Tibial artery (tissue), 4 donors: ENCODE measurements at places on chromosomes 13 and 19.
A peak's percentile ranks its signal among the peaks of the same experiment; 100 is the strongest.

DNA sequence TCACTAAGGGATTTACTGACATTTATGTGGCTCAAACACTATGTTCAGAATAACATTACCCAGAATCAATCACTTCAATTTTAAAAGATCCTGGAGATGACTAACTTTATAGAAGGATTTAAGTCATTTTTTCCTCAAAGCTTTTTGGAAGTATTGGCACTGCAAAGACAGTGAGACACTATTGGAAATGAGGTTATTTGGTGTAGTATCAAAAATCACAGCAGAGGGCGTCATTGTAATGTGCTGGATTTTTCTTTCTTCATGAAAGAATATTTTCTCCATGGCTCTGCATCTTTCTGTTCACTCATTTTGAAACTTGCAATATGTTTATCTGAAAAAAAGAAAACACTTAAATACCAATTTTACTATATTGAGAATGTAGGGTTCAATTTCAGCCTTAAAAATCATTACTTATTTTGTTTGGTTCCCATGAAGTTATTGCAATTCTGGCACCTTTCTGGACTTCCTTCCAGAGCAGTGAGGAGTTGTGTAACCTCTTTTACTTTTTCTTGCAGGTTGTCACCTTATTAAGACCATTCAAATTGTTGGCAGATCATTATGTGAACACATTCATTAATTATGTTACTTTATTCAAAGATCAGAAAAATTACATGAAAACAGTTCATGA is 3.7 kb upstream of the CSNK1A1L start:
- H3K36me3 ChIP-seq: no peaks in the 10 kb centered on the region
- H3K4me3 ChIP-seq: no peak overlapping the region
- H3K27ac ChIP-seq: no peak overlapping the region
- H3K27me3 ChIP-seq: no peaks in the 10 kb centered on the region

- no peak overlapping the region for H3K4me3 ChIP-seq
- H3K27me3 ChIP-seq: no peaks in the 10 kb centered on the region
- H3K27ac ChIP-seq: no peak overlapping the region
Observed at GRCh38 chr13:46636451-46636850, 83.5 kb downstream of the LRCH1 start.

DNA sequence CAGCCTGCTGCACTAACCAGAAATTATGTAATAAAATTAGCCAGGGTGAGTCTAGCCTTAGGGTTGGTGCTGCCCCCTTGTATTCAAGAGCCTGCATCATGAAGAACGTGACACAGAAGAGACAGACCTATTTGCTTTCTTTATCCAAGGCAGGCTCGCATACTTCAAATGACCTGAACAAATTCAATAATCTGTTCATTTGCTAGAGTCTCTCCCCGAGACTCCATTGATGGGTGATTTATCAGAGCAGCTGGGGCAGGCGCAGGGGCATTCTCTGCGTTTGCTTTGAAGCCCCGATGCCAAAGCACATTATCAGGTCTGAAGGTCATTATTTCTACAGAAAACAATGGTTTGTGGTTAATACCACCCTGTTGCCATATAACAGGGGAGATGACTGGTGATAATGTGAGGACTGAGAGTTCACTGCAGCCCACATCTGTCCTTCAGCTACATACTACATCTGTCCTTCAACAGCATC is 520.3 kb downstream of the DIAPH3 start:
- no peak overlapping the region for H3K4me3 ChIP-seq
- H3K36me3 ChIP-seq: no peaks in the 10 kb centered on the region
- no peak overlapping the region for H3K27ac ChIP-seq

GRCh38 chr19:16263141-16263761 is 61.4 kb upstream of the KLF2 start:
- no peaks in the 10 kb centered on the region for H3K27me3 ChIP-seq
- no peak overlapping the region for H3K27ac ChIP-seq
- peaks cover 10% of the 10 kb centered on the region for H3K4me1 ChIP-seq
- H3K36me3 ChIP-seq: no peaks in the 10 kb centered on the region
- no peak overlapping the region for H3K4me3 ChIP-seq

DNA sequence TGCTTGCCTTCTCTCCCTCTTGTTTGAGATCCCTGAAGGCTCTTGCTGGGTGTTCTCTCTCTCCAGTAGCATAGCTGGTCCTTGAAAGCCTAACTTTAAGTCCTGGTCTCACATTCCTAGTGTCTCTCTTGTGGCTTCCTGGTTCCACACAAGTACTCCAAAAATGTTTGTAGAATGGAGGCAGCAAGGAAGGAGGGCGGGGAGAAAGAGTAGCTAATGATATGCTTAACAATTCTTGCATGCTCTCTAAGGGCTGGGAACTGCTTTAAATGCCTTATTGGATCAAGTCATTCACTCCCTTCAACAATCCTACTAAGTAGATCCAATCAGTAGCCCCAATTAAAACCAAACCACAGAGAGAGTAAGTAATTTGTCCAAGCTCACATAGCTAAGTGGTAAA is 357.3 kb downstream of the KLF5 start:
- no peaks in the 10 kb centered on the region for H3K36me3 ChIP-seq
- no peaks in the 10 kb centered on the region for H3K4me1 ChIP-seq
- no peak overlapping the region for H3K27ac ChIP-seq
- DNase-seq: no peak
- no peaks in the 10 kb centered on the region for H3K27me3 ChIP-seq
- H3K4me3 ChIP-seq: no peak overlapping the region

- H3K36me3 ChIP-seq: no peaks in the 10 kb centered on the region
- H3K4me1 ChIP-seq: peaks cover 5% of the 10 kb centered on the region
- peak; percentile 78 for DNase-seq
- peak within 1 kb of the TSS; percentile 88 for H3K27ac ChIP-seq
Observed at GRCh38 chr13:93226623-93227279, at the start of gene GPC6. GPC6 (plus strand) TSS chr13:93226807.

- no peak overlapping the region for H3K27ac ChIP-seq
- H3K36me3 ChIP-seq: no peaks in the 10 kb centered on the region
- DNase-seq: no peak
Observed at GRCh38 chr13:108645376-108645775, 16.0 kb downstream of the MYO16 start.

DNA sequence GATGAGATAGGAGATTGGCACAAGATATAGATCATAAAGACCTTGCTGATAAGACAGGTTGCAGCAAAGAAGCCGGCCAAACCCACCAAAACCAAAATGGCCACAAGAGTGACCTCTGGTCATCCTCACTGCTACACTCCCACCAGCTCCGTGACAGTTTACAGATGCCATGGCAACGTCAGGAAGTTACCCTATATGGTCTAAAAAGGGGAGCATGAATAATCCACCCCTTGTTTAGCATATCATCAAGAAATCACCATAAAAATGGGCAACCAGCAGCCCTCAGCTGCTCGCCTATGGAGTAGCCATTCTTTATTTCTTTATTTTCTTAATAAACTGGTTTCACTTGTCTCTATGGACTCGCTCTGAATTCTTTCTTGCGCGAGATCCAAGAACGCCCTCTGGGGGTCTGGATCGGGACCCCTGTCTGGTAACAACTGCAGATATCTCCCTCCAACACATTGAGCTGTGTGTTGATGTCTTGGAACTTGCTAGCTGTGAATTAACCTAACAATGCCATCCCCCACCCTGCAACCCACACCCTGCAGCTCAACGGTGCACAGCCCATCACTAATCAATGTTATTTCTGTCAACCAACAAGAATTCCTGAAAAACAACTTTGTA is 27.1 kb upstream of the GRTP1 start:
- H3K36me3 ChIP-seq: no peaks in the 10 kb centered on the region
- no peak overlapping the region for H3K27ac ChIP-seq
- no peaks in the 10 kb centered on the region for H3K27me3 ChIP-seq
- H3K4me1 ChIP-seq: peaks cover 13% of the 10 kb centered on the region
- peak; percentile 21 for DNase-seq

GRCh38 chr19:18415178-18415867 is 3.9 kb upstream of the SSBP4 start:
- H3K4me3 ChIP-seq: peak overlapping the region; percentile 63
- H3K4me1 ChIP-seq: peaks cover 64% of the 10 kb centered on the region
- peak; percentile 81 for DNase-seq
- H3K27me3 ChIP-seq: no peaks in the 10 kb centered on the region

DNA sequence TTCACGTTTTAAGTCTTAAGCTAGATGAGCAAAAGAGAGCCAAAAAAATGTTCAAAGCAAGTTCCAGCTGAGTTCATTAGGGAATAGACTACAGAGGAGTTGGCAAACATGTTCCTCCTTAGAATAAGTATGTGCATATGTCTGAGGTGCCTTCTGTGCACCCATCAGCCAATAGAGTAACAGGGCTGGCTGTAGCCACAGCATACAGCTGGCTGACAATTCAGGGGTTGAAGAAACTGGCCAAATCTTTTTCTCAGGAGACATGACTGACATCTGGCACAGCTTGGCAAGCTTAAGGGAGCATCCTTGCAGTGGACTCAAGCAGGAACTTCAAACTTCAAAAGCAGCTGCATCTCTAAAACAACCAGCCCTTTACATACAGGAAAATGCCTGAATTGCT is 414.8 kb upstream of the PCDH20 start:
- no peak overlapping the region for H3K4me3 ChIP-seq
- no peaks in the 10 kb centered on the region for H3K36me3 ChIP-seq
- H3K4me1 ChIP-seq: no peaks in the 10 kb centered on the region
- no peak overlapping the region for H3K27ac ChIP-seq

GRCh38 chr19:15248106-15248505 is 15.9 kb upstream of the EPHX3 start:
- peak; percentile 59 for DNase-seq
- H3K4me1 ChIP-seq: peaks cover 15% of the 10 kb centered on the region
- no peaks in the 10 kb centered on the region for H3K27me3 ChIP-seq
- peaks cover 12% of the 10 kb centered on the region for H3K36me3 ChIP-seq
- H3K27ac ChIP-seq: peak overlapping the region; percentile 98

DNA sequence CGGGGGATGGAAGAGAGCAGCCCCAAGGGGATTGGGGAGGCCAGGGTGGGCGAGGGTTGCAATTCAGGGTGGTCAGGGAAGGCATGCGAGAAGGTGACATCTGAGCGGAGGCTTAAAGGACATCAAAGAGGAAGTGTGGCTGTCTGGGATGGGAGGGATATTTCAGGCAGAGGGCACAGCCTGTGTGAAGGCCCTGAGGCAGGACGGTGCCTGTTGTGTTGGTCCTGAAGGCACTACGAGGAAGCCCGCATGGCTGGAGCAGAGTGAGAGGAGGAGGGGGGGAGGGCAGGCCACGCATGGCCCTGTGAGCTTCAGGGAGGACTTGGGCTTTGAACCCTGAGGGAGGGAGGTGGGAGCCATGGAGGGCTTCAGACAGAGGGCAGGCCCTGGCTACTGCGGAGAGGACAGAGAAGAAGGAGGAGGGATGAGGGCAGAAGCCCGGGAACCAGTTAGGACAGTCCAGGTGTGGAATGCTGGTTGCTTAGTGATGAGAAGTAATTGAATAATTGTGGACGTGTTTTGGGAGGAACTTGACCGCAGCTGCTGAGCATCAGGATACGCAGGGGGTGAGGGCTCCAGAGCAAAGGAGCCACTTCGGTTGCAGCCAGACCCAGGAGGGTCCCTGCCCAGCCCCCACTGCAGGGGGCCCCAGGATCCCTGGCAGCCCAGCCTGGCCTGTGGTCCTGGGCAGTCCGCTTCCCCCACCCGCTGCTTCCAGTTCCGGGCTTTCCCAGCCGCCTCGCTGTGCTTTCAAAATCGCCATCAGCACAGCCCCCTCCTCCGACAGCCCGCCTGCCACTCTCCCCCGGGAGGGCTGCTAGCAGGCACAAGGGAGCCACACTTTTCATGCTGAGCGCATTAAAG is 6.2 kb downstream of the TLE6 start:
- no peaks in the 10 kb centered on the region for H3K36me3 ChIP-seq
- H3K27me3 ChIP-seq: no peaks in the 10 kb centered on the region
- peak overlapping the region; percentile 93 for H3K27ac ChIP-seq
- peak; percentile 95 for DNase-seq
- peak overlapping the region; percentile 42 for H3K4me3 ChIP-seq
- H3K4me1 ChIP-seq: peaks cover 24% of the 10 kb centered on the region

DNA sequence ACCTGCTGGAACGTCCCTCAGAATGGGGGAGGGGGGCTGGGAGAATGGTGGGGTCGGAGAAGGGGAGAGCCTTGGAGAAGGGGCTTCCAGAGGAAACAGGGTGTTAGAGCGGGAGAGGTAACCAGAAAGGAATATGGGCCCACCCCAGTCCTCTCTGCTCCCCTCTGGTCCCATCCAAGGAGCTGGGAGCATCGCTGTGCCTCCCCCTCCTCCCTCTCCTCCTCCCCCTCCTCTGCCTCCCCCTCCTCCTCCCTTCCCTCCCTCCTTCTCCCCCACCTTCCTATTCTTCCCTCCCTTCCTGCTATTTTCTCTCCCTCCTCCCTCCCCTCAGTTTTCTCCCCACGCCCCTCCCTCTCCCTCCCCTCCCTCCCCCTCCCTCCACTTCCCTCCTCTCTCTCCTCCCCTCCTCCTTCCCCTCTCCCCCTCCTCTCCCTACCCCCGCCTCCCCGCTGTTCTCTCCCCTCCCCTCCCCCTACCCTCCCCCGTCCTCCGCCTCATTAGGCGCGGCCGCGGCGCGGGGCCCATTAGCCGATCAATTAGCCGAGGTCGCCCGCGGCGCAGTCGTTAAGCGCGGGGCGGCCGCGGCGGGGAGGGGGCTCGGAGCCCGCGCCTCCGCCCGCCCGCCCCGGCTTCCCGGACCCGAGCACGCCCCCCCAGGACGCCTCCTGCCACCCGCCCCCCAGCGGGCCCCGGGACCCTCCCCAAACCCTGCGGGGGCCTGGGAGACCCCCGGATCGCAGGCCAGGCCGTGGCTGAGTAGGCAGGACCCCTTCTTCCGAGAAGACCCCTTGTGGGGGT is 15.4 kb downstream of the TLE5 start:
- peaks cover 21% of the 10 kb centered on the region for H3K27me3 ChIP-seq
- no peaks in the 10 kb centered on the region for H3K36me3 ChIP-seq
- no peak for DNase-seq
- H3K4me3 ChIP-seq: peak overlapping the region; percentile 59
- H3K27ac ChIP-seq: peak overlapping the region; percentile 67

DNA sequence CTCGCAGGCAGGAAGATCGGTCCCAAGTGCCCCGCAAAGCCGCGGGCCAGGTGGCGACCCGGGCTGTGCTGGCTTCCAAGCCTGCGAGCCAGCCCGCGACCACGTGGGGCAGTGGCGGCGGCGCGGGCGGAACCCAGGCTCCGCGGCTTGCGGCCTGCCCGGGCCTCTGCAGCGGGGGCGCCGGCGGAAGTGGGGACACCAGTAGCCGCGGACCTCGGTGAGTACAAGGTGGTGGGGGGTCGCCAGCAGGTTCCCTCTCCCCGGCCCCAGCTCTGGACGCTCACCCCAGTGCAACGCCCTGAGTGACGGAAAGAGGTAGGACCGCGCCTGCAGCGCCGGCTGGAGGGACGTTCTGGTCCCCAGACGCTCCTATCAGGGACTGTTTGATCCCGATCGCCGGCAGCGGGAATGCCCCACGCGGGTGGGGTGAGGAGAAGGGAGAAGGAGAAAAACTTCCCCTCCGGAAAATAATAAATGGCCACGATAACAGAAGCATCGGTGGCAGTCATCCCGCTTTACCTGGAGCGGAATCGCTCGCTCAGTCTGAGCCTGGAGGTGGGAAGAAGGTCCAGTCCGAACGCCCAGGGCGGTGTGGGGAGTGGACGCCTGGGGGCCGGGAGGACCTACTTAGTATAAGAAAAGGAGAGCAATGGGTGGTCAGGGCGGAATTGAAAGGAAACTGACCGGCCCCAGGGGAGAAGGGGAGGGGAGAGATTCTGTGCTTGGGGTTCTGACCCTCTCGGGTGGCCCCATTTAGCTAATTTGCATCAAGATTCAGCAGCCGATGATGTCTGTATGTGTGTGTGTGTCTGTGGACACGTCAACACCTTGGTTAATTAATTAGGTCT is at the start of gene GEMIN7:
Gene GEMIN7 (plus strand): TSS at position 198 of the 848 bp plus-strand sequence. CDS start 10,855 bp downstream, outside the sequence.
- H3K27ac ChIP-seq: peak within 1 kb of the TSS; percentile 71
- peaks cover 15% of the 10 kb centered on the region for H3K36me3 ChIP-seq
- no peaks in the 10 kb centered on the region for H3K27me3 ChIP-seq
- H3K4me1 ChIP-seq: peaks cover 37% of the 10 kb centered on the region
- peak; percentile 76 for DNase-seq
- H3K4me3 ChIP-seq: peak within 1 kb of the TSS; percentile 70

- no peak overlapping the region for H3K27ac ChIP-seq
- no peaks in the 10 kb centered on the region for H3K27me3 ChIP-seq
- no peak for DNase-seq
- H3K4me3 ChIP-seq: no peak overlapping the region
- no peaks in the 10 kb centered on the region for H3K36me3 ChIP-seq
- peaks cover 11% of the 10 kb centered on the region for H3K4me1 ChIP-seq
Observed at GRCh38 chr19:4598712-4599111, 39.2 kb upstream of the SEMA6B start.
